ENCODE measurements at places on chromosomes 2 and 18.

GRCh38 chr2:240391111-240392051, 44.1 kb upstream of the GPC1 start:
- no peak for DNase-seq

DNA sequence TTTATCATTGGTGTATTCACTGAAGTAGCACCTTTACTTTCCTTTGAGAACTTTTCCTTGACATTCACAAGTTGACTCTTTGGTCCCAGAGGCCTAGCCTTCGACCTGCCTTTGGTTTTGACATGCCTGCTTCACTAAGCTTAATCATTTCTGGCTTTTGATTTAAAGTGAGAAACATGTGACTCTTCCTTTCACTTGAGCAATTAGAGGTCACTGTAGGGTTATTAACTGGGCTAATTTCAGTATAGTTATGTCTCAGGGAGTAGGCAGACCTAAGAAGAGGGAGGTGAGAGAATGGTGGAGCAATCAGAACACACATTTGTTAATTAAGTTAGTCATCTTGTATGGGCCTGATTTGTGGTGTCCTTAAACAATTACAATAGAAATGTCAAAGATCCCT, 1040.7 kb upstream of the SLC39A10 start:
- DNase-seq, result no peak

DNA sequence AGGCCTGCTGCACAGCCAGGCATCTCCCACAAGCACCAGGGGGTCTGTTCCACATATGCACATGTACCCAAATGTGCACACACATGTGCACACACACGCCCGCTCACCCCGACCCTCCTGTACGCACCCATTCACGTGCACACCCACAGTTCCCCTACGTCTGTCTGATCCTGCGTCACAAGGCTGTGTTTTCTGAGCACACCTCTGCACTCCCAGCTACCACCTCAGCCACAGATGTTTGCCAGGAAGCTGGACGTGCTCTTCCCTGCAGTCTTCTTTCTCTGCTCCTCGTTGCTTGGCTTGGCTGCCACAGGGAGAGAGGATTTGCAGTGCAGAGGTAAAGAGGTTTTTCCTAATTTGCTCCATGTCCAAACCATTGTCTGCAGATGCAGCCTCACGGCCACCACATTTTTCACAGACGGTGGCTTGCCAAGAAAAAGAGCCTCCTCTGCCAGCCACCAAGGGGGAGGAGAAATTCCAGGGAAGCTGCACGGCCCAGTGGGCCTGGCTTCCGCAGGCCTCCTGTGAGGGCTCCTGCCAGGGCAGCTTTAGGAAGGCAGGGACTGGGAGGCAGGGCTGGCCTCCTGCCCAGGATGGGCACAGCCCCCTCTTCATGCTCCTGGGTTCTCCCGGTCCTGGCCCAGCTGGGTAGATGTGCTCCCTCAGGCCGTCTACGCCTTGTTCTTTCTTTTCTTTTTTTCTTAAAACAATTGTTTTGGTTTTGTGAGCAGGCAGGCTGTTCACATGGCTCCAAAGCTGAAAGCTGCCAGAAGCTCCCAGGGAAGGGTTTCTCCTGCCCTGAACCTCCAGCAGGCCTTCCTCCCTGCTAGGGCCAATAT, 29.3 kb upstream of the HS6ST1 start:
- no peak for DNase-seq

DNA sequence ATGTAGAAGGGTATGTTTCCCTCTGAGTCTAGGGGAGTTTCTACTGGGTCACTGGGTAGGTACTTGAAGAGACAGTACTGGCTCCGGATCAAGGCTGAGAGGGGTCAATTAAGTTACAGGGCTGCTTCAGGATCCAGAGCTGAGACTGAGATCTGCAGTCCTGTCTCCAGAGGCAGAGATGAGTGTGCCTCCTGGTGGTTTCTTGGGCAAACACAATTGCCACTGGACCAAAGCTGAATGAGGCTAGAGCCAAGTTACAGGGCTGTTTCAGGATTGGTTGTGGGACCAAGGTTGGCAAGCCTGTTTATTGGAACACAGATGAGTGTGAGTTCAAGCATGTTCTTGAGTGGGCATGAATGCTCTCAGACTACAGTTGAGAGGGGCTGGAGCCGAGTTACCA, 157.9 kb downstream of the ADCYAP1 start:
- DNase-seq, result no peak

DNA sequence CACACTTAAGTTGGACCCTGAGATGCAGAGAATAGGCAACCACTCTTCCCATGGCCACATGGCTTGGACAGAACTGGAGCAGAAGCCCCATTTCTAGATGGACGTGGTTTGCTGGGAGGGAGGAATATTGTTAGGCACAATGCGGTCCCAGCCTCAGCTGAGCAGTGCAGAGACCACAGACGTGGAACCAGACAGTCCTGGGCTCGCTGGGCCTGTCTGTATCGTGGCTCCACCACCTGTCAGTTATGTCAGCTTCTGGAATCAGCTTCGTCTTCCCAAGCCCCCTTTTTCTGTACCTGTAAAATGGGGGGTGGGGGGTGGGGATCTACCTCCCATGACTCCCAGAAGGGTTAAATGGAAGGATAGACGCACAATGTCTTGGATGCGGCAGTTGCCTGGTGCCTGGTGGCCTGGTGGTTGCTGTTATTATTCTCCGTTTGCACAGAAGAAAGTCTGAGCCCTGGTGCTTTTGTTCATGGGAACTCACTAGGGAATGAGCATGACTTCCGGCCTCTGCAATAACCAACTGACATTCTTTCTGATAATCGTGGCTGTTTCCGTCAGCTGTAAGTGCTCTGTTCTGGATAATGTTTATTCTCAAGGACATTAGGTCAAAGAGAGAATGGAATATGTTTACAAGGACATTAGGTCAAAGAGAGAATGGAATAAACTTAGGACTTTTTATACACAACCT, 31.4 kb downstream of the COLEC11 start:
- no peak for DNase-seq

DNA sequence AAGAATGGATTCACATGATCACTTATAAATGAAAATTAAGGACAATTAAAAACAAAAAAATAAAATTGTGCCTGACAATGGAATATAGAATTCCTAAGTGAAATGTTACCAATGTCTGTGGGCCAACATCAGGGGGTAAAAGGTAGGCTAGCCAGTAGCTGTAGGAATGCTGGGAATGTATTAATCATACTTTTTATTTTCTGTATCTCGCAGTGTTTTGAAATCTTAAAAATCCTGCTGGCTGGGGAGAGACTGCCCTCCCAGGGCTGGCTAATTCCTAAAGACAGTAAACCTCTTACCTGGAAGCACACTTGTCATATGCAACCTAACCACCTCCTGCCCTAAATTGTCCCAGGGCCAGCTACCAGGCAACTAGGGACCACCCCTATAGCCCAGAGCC, 69.8 kb downstream of the REV1 start:
- DNase-seq, result no peak
